Renal pelvis (tissue), 12 donors: ENCODE measurements at places on chromosomes 11 and 22. TPM values are rescaled to one million over a fixed set of nuclear protein-coding genes. Genes with fewer than 3 reads are reported as not detected.

The C1QTNF5 gene
- polyA plus RNA-seq, result 25.5 TPM

DNA sequence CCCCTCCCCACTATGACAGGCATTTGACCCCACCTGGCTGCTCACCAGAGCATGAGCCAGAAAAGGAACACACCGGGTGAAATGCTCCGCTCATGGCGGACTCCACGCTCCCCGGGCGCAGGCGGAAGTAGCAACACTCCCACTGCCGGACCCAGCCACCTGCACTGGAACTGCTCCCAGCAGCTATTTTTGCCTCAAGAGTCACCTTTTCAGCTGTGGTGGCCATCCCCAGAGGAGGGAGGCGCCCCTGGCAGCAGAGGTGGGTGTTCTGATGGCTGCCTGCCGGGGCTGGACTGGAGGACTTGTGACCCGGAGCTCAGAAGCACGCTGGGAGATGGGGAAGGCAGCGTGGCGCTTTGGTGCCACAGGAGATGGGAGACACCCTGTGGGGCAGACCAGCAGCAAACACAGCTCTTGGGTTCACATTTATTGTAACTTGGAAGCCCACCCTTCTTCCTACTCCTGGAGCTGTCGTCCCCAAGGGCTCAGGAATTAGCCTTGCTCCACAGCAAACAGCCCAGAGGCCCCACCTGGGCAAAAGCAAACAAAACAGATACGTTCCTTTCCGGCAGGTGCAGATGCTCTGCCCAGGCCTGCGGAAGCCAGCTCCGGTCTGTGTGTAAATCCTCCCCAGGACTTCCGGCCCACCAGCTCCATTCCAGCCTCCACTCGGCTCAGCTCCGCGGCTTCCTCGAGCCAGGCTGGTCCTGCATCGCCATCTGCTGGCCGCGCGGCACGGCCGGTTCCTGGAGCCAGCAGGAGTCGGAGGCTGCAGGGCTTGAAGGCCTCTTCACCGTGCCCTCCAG lies 3.7 kb downstream of the RPS19BP1 start:
- peak; percentile 88 for DNase-seq

- no peak for DNase-seq
These were observed 11.5 kb upstream of the EMID1 start for GRCh38 chr22:29194184-29194583.

The SYT7 gene
- 5.0 TPM for polyA plus RNA-seq

DNA sequence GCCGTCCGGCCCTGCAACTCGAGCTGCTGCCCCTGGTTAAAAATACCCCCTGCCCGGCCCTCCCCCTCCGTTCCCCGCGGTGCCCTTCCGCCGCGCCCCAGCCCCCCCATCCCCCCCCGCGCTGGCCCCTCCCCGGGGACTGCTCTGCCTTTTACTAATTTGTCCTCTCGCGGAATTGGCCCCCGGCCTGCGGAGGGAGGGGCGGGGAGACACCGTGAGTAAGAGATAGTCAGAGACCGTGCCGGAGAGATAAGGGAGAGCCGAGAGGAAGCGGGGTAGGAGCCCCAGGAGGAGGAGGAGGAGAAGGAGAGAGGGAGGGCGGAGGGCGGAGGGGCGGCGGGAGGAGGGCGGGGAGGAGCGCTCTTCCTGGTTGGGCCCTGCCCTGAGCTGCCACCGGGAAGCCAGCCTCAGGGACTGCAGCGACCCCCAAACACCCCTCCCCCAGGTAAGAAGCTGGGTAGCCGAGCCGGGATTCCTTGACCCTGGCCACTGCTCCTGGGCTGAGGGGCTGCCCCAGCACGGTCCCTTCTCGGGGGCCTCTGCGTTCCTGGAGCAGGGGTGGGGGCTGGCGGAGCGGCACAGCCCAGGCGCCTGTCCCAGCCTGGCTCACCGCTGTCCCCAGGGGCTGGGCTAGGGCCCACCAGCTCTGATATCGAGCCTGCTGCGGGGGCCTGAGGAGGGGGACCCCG lies at the start of gene CAPN1:
Gene CAPN1 (plus strand): TSS at position 360 of the 689 bp plus-strand sequence. CDS start 774 bp downstream, outside the sequence.
- peak; percentile 62 for DNase-seq

DNA sequence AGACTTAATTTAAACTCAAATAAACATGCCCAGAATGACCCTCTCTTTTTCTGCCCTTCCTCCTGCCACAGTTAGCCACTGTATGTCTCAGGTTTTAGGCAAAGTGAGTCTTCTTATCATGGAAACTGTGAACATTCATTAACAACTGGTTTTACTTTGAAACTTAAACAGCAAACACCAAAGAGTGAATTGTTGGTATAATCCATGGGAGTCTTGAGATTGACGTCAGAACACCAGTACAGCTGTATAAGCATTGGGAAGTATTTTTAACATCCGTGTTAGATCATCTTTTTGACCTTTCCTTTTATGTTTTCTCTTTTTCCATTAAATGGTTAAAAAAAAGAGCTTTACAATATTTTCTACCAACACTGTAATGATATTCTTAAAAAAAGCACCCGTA lies 38.9 kb downstream of the ARHGEF12 start:
- no peak for DNase-seq
